COLO829 (cell line): ENCODE measurements at places on chromosomes 1 and 21.

DNA sequence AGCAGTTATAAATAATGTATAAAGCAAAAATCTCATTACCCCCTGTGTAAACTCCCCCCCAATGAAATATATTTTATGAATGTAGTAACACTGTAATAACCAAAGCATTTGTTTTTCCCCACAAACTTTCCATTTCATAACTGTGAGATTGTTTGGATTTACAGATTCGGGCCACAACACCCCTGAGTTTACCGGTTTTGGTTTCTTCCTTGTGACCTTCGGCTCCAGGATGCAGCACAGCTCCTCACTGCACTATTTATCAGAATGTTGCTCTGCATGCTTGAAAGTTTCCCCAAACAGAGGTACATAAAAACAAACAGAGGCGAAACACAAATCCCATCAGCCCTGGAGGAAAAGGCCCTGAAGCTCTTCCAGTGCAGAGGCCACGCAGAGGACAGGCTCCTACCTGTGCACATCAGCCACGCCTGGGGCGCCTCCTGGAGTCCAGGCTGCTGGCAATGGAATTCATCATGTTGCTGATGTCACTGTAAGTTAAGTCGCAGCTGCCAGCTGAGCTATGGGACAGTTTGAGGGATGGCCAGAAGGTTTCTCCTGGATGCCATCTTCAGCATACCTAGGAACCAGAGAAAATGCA is 122.0 kb downstream of the LMO4 start:
- DNase-seq = no peak

DNA sequence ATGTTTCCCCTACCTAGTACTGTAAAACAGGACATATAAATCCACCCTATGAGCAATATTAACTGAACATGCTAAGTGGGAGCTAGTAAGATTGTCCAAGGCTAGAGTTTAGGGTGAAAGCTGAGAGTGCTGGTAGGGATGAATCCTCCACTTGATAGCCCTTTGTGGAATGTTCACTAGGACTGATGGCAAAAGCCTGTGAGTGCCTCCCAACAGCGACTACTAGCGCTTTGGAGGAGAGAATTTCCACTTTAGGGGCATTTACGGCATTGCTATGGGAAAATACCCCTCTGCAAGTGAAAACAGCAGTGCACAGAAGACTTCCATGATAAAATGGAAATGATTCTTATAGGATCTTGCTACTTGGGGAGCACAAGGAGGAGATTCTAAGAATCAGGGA is 35.9 kb downstream of the CFHR5 start:
- DNase-seq = no peak

- no peak for DNase-seq
These were observed 10.3 kb downstream of the WLS start for GRCh38 chr1:68221980-68222373.

DNA sequence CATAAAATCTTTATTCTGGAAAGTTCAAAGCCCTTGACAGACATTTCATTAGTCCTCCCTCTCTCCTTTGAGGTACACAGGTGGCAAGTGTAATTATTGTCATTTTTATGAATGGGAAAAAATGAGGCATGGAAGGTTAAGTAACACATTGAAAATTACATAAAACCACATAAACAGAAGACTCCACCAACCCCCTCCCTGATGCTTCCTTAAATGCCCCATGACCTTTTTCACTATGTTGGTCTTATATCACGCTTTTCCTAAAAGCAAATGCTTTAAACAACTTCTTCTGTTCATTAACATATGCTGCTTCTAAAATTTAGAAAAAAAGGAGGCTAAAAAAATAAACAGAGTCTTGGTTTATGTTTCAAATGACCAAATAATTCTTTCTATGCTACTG is 648.4 kb downstream of the PTPRC start:
- no peak for DNase-seq
